Muscle of back (tissue), 13 donors: ENCODE measurements at places on chromosomes 3 and 15. TPM values are rescaled to one million over a fixed set of nuclear protein-coding genes. Genes with fewer than 3 reads are reported as not detected.
A peak's percentile ranks its signal among the peaks of the same experiment; 100 is the strongest.

DNA sequence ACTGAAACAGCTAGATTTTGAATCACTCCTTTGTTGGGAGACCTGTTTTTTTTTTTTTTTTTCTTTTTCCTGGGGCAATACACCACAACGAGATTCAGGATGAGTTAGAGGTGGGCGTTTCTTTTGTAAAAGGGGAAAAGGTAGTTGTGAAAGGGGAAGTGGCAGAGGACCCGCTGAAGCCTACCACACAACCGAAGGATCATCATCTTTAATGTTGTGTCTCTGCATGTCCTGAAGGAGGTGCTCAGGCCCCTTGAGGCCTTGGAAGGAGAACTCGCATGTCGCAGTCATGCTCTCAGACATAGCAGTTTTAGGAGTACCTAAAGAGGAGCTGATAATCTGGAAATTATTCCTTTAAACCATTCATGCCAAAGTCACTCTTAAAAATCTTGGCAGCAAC lies 137.9 kb upstream of the LRIG1 start:
- no peak for DNase-seq

- DNase-seq, result no peak
Observed at GRCh38 chr3:47874913-47875312, 72.0 kb downstream of the DHX30 start.

SPINT1 gene
- polyA plus RNA-seq, result 0.32 TPM

DNA sequence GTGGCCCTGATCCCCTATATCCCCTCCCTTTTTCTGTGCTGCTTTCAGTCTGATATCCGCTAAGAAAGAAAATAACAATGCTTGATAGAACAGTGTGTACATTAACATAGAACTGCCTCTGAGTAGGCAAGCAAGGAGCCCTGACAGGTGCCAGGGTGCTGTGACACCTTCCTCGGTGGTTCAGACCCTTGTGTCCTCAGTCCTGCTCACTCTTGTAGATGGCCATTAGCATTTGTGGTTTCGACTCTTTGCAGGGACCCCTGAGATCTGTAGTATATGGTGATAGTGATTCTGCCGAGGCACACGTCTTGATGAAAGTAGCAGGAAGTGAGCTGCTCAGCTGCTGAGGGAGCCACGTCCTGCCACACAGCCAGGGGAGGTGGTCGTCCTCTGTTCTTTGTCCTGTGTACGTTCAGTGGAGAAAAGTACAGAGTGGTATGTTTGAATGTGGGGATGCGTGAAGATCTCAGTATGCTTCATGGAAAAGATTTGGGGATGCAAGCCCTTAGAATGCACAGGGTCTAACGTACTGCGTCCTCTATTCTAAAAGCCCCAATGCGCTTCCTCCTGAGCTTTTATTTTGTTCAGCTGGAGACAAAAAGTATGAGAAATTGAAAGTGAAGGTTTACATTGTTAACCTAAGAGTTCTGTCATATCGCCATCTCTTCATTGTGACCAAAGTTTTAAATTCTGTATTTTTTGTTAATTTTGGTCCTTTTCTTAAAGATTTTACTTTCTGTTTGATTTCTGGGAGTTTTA lies 35.4 kb downstream of the PXYLP1 start:
- no peak for DNase-seq

MST1R gene
- polyA plus RNA-seq, result 1.3 TPM

COL8A1 gene
- polyA plus RNA-seq, result 0.85 TPM

GRCh38 chr3:126969586-126969985 lies 13.3 kb upstream of the PLXNA1 start:
- DNase-seq, result no peak

SNTN gene
- not detected for polyA plus RNA-seq

DNA sequence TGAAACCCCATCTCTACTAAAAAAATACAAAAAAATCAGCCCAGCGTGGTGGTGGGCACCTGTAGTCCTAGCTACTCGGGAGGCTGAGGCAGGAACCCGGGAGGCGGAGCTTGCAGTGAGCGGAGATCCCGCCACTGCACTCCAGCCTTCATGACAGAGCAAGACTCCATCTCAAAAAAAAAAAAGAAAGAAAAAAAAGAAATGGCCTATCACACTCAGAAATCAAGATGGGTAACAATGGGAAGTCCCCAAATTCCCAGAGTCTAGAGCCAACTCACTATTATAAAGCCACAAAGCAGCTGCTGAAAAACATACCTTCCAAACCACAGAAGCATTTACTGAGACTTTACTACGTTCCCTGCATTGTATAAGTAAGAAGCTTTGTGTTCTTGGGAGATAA lies 7.5 kb downstream of the HDGFL3 start:
- no peak for DNase-seq

GRCh38 chr3:114878114-114878839 lies 268.8 kb downstream of the ZBTB20 start:
- DNase-seq, result no peak

FOXB1 gene
- not detected for polyA plus RNA-seq

SEMA3F gene
- 10.7 TPM for polyA plus RNA-seq

- no peak for DNase-seq
Observed at GRCh38 chr3:126450744-126451143, 24.9 kb downstream of the ZXDC start.

GRCh38 chr15:57419335-57419734 lies 43.0 kb downstream of the CGNL1 start:
- no peak for DNase-seq

GRCh38 chr3:58307639-58308215 lies 1.4 kb downstream of the HTD2 start:
- DNase-seq, result peak; percentile 54

DNA sequence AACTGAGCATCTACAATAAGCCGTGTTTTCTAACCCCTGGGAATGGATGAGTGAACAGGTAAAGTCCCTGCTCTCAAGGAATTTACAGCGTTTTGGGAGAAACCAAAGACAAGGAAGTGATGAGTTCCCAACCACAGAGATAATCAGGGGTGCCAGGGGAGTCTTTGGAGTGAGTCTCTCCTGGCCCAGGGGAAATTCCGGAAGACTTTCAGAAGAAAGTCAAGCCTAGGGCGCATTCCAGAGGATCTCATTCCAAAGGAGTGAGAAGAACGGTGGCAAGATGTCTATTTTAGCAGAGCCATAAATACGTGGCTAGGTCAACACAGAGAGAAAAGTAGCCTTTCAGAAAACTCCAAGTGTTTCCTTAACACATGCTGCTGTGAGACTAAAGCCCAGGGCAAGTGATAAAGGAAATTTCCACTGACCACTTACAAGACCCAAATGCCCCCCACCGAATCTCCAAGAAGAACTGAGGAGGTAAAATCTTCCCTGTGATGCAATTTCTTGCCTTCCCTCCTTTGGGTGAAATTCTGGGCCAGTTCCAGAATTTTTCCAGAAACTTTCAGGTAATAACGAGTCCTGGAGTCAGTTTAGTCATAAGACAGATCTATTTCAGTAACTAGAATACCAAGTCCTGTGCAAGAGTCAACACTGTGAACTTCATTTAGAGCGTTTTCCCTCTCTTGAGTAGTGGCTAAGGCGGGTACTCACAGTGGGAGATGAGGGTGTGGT lies 437.4 kb downstream of the NR2F2 start:
- DNase-seq, result no peak

OR5K2 gene
- polyA plus RNA-seq, result not detected

GRCh38 chr3:186589121-186589520 lies 18.6 kb downstream of the DNAJB11 start:
- no peak for DNase-seq

DNA sequence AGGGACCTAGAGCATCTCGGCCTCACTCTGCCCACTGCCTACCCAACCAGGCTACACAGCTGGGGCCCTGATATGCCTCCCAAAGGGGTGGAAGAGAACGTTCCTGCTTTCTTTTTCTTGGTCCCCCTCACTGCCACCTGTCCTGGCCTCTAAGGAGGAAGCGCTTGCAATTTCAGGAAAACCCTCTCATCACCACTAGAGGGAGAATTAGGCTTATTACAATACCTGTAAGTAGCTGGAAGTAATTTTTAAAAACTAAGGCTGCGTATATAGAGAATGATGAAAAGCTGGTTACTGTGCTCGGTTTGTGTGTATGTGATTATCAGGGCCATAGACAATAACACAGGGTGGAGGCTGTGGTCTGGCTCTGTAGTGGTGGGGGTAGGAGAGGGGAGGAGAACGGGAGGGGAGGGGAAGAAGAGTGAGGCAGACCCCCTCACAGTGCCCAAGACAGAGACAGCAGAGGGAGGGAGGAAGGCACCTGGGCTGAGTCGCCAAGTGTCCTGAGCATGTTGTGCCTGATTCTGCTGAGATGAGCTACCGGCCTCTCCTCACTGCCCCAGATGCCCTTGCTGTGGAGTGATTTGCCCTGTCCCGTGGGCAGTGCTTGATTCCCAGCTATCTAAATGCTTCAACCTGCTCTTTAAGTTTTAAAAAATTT lies 3.3 kb downstream of the GABRG3 start:
- DNase-seq, result peak; percentile 26

UROC1 gene
- not detected for polyA plus RNA-seq

PLCH1 gene
- 0.53 TPM for polyA plus RNA-seq

B3GALNT1 gene
- 23.4 TPM for polyA plus RNA-seq

- peak; percentile 53 for DNase-seq
Observed at GRCh38 chr3:133941415-133941821, 45.7 kb upstream of the RAB6B start.

GRCh38 chr3:189953551-189953950 lies 167.1 kb downstream of the P3H2 start:
- no peak for DNase-seq

DNA sequence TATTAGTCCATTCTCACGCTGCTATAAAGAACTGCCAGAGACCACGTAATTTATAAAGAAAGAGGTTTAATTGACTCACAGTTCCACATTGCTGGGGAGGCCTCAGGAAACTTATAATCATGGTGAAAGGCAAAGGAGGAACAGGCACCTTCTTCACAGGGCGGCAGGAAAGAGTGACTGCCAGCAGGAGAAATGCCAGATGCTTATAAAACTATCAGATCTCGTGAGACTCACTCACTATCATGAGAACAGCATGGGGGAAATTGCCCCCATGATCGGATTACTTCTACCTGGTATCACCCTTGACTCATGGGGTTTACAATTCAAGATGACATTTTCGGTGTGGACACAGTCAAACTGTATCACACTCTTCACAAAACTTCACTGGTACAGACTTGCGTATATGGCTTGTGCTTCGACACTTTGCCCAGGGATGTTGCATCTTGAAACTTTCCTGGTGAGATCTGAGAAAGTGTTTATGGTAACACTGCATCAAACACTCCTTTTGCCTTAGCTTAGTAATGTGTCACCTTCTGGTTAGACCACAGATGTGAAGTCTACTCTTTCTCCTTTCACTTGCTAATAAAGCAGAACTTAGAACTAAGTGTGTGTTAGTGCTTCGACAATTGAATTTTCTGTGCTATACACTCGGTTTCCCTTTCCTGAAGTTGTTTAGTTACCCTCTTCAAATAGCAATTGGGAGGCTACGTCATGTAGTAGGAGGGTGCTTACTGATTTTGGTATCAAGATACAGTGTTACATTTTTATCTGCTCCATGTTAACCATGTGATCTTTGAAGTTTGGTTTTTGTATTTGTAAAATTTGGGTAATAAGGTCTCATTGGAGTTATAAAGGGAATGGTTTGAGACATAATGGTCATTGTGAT lies 185.7 kb downstream of the LPP start:
- no peak for DNase-seq

DNA sequence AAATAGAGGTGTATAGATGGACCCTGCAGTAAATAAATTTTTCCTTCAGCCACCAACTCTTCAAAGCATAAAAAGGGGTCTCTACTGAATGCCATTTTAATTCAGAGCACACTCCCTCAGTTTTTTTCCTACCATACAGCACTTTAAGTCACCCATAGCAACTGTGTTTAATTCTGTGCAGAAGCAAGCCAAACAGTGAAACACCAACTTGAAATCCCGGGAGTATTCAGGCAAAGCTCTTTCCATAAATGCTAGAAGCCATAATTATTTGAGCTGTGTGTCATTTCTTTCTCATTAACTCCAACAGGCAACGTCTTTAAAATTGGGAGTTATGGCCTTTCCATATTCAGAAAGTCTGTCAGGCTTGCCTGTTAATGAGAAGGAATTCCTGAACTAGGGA lies 562.1 kb downstream of the GRM7 start:
- no peak for DNase-seq

RETNLB gene
- polyA plus RNA-seq, result not detected

ALDH1L1 gene
- 0.32 TPM for polyA plus RNA-seq

CCDC54 gene
- polyA plus RNA-seq, result 3.8 TPM

GRCh38 chr3:71614869-71615268 lies 31.3 kb upstream of the FOXP1 start:
- no peak for DNase-seq

RNF168 gene
- polyA plus RNA-seq, result 11.9 TPM

DNA sequence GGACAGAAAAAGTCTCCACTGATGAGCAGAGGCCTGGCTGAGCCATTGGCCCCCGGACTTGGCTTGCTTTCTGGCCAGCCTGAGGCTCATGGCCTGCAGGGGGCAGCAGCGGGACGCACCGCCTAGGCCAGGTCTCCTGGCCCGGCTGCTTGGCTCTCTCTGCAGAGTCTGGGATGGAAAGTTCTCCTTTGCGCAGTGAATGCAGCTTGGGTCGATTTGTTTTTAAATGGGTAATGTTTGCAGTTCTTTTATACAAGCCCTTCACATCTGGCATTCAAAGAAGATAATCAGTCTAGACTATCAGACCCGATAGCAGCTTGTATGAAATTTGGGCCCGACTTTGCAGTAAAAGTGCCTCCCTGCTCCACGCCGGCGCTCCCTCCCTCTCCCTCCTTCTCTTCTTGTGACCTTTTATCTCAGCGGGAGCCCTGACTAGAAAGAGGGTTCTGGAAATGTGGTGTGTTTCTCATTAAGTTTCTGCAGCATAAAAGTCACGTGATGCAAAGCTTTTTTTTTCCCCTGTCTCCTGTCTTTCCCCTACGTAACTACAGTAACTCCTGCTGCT lies 59.9 kb downstream of the ZNF621 start:
- peak; percentile 96 for DNase-seq

PP2D1 gene
- 0.16 TPM for polyA plus RNA-seq

GRCh38 chr15:89657686-89658200 lies 2.5 kb upstream of the KIF7 start:
- no peak for DNase-seq

NME9 gene
- polyA plus RNA-seq, result 0.74 TPM

GRCh38 chr15:66901336-66902100 lies 163.9 kb upstream of the SMAD3 start:
- DNase-seq, result peak; percentile 55

GRCh38 chr15:64216730-64217428 lies 54.1 kb upstream of the PPIB start:
- DNase-seq, result peak; percentile 19

ATG3 gene
- 30.2 TPM for polyA plus RNA-seq
